ENCODE measurements at places on chromosomes 2 and 18.

GRCh38 chr2:120565929-120566328 lies 169.7 kb upstream of the GLI2 start:
- DNase-seq: no peak

DNA sequence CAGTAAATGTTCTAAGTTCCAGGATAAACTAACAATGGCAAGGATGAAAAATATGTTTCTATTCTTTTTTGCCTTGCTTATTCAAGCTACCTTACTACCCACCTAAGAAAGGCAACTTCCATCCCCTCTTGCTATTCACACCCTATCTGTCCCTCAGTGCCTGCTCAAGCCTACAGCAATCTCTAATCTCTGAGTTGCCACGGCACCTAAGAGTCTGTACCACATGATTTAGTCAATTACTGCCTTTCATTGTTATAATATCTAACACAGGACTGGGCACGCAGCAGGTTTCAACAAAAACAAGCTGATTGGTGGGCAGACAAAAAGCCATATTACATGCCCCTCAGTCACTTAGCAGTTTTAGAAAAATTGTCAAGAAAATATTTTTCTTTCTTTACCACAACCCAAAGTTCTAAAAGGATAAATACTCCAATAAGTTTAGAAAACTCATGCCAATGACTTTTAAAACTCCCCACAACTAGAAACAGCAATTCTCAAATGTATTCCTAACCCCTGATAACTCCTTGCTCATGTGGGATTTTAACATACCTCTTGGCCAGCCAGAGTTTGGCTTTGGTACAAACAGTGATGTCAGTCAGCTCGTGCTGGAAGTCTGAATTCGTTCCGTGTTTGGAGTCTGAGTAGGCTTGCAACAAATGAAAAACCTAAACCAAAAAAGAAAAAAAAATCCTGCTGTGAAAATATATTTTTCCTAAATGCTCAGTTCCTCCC lies 117.3 kb upstream of the ZFP36L2 start:
- DNase-seq: no peak

- no peak for DNase-seq
Observed at GRCh38 chr2:195520671-195521155, 136.3 kb upstream of the SLC39A10 start.

DNA sequence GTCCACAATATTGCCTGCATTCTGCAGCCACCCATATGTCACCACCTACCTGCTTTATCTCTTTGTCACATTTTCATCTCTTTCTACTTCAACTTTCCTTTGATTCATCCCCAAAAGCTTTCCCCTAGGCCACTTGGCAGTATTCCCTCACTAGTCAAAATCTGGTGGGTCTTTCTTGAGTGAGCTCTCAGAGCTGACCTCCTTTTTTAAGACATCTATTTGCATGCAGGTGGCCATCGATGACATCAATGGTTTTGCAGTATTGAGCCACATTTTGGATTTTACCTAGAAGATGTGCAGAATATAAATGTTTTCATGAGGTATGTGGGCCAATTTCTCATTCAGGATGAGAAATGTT lies 133.4 kb upstream of the REG3A start:
- no peak for DNase-seq

DNA sequence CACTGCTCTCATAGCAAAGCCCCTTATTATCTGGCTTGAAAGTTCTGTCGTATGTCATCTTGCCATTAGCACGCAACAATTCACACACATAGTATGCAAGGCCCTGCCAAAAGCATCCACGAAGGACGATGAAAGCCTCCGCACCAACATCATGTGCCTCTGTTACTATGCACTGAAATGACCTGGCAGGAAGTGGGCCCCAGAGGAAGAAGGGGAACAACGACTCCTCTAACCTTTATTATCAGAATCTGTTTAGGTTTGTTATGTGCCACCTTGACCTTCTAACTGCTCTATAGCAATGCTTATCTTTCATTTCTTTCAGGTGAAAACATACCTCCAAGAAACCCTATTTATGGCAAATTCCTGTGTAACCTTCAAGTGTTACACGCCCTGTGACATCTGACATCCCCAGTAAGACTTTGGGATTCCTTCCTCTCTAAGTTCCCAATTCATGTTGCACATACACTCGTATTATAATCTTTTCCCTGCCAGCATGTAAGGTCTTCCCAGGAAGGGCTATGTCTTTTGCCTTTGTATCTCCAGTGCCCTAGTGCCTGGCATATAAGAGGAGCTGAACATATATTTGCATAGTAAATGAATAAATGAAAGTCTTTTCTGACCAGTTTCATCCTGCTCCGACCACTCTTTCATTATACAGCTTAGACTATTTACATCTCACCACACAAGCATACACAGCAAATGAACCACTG lies 7.0 kb upstream of the NDUFV2 start:
- no peak for DNase-seq

DNA sequence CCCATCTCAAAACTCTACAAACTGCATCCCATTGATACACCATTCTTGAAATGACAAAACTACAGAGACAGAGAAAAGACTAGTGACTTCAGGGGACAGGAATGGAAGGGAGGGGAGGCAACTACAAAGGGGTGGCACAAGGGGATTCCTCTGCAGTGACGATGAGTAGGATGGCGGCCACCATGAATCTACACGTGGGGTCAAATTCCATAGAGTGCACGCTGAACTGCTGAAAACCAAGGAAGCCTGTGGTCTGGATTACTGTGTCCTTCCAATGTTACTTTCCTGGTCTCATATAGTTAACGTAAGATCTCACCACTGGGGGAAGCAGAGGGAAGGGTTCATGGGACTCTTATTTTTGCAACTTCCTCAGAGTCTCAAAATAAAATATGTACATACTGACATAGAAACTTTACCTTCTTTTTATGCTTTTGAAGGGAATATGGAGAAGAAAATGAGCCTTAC lies 23.6 kb downstream of the COX7A2L start:
- no peak for DNase-seq

DNA sequence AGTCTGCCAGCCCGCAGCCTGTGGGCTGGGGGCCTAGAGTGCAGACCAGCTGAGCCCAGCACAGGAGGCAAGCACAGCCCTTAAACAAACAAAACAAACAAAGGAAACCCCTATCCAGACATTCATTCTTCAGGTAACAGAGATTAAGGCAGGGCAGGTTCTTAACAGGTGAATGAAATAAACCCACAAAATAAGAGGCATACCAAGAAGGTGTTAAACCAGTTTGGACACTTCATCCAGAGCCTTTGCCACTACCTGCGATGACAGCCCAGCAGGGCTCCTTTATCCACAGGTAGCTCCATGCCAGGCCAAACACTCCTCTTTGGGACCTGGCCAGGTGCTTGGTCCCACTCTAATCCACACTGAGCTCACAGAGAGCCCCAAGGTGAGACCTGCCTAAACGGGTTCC lies 209.7 kb upstream of the SIX2 start:
- no peak for DNase-seq

GRCh38 chr2:9287400-9288045 lies 80.9 kb downstream of the ASAP2 start:
- DNase-seq: no peak

DNA sequence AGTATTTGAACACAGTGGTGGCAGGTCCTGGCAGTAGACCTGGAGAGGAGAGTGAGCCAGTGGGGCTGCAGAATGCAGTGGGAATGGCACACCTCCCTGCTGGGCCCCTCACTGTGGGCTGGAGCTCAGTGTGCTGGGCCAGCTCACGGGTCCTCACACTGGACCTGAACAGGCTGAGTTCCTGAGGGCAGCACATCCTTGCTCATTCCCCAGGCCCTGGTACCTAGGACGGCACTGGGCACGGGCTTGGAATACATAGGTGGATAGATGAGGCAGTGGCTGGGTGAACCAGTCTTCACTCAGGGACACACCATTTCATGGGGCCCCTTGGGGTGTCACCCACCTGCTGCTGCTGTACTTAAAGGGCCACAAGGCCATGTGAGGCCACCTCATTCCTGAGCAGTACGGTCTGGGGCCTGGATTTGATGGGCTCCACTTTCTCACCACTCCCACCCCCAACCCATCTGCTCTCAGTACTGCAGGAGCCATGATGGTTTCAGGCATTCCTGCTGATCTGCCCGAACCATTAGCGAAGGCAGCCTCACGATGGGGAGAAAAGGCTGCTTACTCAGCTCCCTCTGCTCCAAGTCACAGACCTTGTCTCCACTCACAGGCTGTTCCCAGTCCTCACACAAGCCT lies 4.2 kb downstream of the TMEM177 start:
- no peak for DNase-seq

- DNase-seq: no peak
Observed at GRCh38 chr2:216683846-216684245, 11.5 kb downstream of the IGFBP5 start.

DNA sequence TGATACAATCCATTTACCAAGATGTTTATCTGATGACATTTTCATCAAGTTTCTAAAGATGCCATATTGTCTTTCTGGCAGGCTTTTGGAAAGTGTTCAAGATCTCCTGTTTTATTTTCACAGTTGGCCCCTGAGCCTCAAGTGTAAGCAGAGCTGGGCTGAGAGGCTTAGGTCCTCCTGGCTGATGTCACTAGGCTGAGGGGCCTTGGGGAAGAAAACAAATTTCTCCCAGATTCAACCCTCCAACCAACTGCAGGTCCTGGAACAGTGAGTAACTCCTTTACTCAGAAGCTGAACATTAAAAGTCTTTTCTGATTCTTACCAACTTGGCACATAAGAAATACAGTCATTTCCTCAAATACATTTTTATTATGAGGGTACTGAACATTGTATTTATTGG lies 14.9 kb upstream of the IL1RL1 start:
- DNase-seq: no peak

GRCh38 chr2:209577376-209578357 lies 153.8 kb downstream of the MAP2 start:
- peak; percentile 59 for DNase-seq

GRCh38 chr2:25797620-25798488 lies 80.4 kb downstream of the ASXL2 start:
- DNase-seq: no peak

- DNase-seq: no peak
Observed at GRCh38 chr2:207867056-207867455, 97.3 kb upstream of the FZD5 start.

GRCh38 chr2:127607399-127607908 lies 38.5 kb upstream of the GPR17 start:
- no peak for DNase-seq

DNA sequence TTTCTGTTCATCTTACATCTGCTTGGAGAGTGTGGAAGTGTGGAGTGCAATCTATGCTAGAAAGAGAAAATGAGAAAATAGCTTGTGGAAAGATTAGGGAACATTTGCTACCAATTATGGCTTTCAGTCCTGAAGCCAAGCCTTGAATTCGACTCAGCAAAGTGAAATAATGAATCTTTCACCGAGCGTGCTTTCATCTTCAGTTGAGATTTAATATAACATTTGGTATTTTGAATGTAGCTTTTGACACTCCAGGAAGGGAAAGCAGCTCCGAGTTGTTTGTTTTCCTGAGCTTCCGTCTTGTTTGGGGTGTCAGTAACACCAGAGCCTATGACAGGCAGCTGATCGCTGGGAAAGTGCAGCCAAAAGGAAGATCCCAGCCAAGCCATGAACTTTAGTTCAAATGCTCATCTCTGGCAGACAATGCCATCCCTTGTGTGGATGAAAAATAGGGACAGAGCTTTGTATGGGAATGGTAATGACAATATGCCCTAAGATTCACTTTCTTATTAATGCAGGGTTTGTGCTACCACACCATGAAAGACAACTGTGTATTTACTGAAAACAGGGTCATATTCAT lies 25.0 kb upstream of the PHLPP1 start:
- no peak for DNase-seq

DNA sequence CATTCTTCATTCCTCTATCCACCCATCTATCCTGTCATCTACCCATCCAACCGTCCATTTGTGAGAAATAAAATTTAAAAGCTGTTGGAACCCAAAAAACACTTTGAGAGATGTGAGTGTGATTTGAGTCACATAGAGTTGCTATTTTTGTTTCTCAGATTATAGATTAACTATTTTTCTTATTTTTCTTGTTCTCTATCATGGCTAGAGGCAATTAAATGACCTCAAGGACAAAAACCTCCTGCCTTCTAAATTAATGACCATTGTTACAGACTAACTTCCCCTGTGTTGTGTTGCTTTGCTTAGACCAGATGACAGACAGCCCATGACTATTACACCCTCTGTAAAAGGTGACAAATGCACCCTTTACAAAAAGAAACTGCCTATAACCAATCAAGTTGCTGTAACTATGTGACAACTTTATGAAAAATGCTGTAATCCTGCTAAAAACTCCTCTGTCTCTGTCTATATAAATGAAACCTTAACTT lies 207.9 kb upstream of the CXCR4 start:
- no peak for DNase-seq

- DNase-seq: no peak
Observed at GRCh38 chr2:111207851-111208250, 87.1 kb downstream of the BCL2L11 start.
